Left ventricle myocardium inferior (tissue), 1 donor: ENCODE measurements at places on chromosomes 6 and 20. TPM values are rescaled to one million over a fixed set of nuclear protein-coding genes. Genes with fewer than 3 reads are reported as not detected.

DNA sequence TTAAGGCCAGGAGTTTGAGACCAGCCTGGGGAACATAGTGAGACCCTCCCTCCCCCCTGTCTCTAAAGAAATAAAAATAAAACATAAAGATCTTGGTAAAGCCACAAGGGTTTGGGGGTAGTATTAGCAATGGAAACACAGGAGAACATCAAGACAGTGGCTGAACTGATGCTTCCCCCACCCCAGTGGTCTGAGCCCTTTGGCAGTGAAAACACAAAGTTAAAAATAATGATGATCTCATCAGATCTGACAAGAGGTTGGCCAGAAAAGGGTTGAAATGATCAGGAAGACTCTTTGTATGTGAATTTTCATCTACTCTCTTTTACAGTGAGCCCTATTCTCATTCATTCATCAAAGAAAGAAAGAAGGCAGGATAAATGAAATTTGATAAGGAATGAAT lies 93.7 kb downstream of the KCNB1 start:
- H3K27me3 ChIP-seq = no peaks in the 10 kb centered on the region
- no peak for DNase-seq
- H3K4me3 ChIP-seq = no peak overlapping the region
- H3K36me3 ChIP-seq = no peaks in the 10 kb centered on the region
- H3K27ac ChIP-seq = peak overlapping the region; percentile 18
- H3K4me1 ChIP-seq = peaks cover 59% of the 10 kb centered on the region

DNA sequence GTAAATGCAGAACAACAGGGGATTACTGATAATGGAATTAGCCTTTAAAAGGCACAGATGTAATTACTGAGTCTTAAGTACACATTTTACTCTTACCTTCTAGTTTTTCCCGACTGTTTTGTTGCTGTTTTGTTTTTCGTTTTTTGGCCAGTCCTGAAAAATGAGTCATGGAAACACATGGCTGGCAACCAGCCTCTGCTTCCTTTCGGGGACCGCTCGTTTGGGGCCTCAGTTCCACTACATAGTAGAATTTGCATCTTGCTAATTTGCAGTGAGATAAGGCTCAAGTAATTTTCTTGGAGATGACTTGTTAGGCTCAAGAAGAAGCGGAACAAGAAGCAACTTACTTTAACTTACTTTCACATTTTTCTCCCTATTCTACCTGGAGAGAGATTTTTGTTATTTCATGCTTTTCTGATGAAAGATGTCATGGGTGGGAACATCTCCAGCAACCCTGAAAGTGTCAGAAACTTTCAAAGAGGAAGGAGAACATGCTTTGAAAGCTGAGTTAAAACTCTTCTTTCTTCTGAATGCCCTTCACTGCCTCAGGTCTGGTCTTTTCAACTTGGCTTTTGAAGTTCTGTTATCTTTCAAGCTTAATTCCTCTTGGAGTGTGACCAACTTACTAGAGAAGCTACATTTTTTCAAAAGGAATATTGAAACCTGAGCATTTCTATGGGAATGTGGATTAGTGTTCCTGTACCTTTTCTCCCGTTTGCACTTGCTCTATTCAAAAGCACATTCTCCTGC lies 71.5 kb upstream of the HDAC2 start:
- DNase-seq = no peak
- no peaks in the 10 kb centered on the region for H3K4me1 ChIP-seq
- no peaks in the 10 kb centered on the region for H3K36me3 ChIP-seq
- H3K27me3 ChIP-seq = no peaks in the 10 kb centered on the region
- H3K4me3 ChIP-seq = no peak overlapping the region

The PLTP gene
- 84.1 TPM for total RNA-seq

- peaks cover 73% of the 10 kb centered on the region for H3K4me1 ChIP-seq
- no peak overlapping the region for H3K27ac ChIP-seq
- no peak for DNase-seq
- no peak overlapping the region for H3K4me3 ChIP-seq
Measured at GRCh38 chr6:44053760-44054556, 73.3 kb downstream of the MRPL14 start.

GRCh38 chr6:29816030-29816429 lies 11.6 kb upstream of the HLA-G start:
- H3K27ac ChIP-seq = no peak overlapping the region
- H3K4me3 ChIP-seq = no peak overlapping the region
- H3K27me3 ChIP-seq = peaks cover 38% of the 10 kb centered on the region
- no peaks in the 10 kb centered on the region for H3K4me1 ChIP-seq

The TRIM40 gene
- not detected for total RNA-seq

DNA sequence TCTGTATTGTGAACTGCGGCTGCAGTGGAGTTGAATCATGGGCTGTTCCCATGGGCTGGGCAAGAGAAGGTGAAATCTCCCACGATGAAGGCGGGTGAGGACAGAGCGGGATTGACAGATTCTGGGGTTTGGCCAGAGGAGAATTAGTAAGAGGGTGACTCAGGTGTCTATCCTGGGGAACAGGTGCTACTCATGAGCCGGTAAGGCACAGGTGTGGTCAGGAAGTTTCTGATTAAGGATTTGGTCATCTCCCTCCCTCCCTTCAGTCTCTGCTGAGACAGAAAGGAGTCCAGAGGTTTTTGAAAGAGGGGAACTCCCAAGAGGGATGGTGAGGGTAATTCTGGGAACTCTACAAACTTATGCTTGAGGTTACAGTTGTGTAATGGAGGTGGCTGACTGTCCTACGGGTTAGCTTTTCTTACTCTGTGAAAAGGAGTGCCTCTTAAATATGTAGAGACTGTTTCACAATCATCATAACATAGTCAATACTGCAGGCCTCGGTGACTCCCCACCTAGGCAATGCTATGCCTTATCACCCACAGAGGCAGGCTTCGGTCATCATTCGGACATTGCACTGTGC lies 31.5 kb downstream of the SERPINB1 start:
- H3K27ac ChIP-seq = no peak overlapping the region
- peaks cover 32% of the 10 kb centered on the region for H3K4me1 ChIP-seq
- H3K27me3 ChIP-seq = no peaks in the 10 kb centered on the region
- H3K4me3 ChIP-seq = no peak overlapping the region
- no peak for DNase-seq
- no peaks in the 10 kb centered on the region for H3K36me3 ChIP-seq

DNA sequence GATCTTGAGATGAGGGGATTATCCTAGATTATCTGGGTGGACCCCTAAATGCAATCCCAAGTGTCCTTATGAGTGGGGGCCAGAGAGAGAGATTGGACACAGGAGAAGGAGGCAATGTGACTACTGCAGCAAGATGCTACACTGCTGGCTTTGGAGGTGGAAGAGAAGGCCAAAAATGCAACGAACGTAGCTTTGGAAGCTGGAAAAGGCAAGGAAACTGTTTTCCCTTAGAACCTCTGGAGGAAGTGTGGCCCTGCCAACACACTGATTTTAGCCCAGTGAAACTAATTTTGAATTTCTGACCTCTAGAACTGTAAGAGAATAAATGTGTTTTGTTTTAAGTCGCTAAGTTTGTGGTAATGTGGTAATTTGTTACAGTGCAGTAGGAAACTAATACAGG lies 15.7 kb downstream of the PPARD start:
- peaks cover 16% of the 10 kb centered on the region for H3K36me3 ChIP-seq
- H3K4me1 ChIP-seq = peaks cover 60% of the 10 kb centered on the region
- no peak overlapping the region for H3K4me3 ChIP-seq
- no peaks in the 10 kb centered on the region for H3K27me3 ChIP-seq
- H3K27ac ChIP-seq = peak overlapping the region; percentile 74
- DNase-seq = no peak

- H3K27me3 ChIP-seq = peaks cover under 1% of the 10 kb centered on the region
- H3K4me1 ChIP-seq = no peaks in the 10 kb centered on the region
- no peak for DNase-seq
- H3K4me3 ChIP-seq = no peak overlapping the region
Measured at GRCh38 chr6:106165885-106166485, 79.8 kb downstream of the PRDM1 start.

The PI16 gene
- total RNA-seq = 25.9 TPM

The AGPAT1 gene
- 43.0 TPM for total RNA-seq

DNA sequence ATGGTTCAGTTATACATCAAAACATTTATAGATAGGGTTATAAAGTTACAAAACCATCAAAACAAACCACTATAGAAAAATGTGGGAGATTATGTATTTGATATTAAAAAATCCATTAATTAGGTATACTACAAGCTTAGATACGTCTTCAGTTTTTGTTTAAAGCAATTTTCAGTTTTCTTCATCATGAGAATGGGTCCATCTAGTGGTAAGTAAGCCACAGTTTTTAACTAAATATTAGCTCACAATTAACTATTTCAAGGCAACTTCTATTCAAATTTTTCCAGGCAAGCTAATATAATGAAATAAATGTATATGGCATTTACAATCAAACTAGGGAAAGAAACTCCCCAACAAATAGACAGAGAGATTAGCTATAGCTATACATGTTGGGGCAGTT lies 44.4 kb downstream of the RNGTT start:
- H3K36me3 ChIP-seq = peaks cover 18% of the 10 kb centered on the region
- H3K4me3 ChIP-seq = no peak overlapping the region
- H3K27me3 ChIP-seq = no peaks in the 10 kb centered on the region
- DNase-seq = no peak
- H3K27ac ChIP-seq = no peak overlapping the region

DNA sequence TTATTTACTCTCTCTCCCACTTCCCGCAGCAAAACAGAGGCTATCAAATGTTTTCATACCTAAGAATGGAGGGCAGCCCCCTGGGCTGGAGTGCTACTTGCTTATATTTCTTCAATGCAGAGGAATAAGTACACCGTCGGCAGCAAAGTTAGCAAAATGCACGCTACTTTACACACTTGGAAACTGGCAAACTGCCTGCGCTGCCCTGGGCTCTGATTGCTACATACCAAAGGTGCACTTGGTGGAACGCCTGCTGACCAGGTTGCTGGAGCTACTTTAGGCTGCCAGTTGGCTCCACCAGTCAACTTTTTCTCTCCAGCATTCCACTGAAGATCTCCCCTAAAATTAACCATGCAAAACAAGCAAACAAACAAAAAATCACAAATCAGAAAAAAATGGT lies 62.4 kb downstream of the PRSS35 start:
- H3K4me3 ChIP-seq = no peak overlapping the region
- H3K36me3 ChIP-seq = no peaks in the 10 kb centered on the region
- H3K27me3 ChIP-seq = no peaks in the 10 kb centered on the region
- DNase-seq = no peak
- H3K4me1 ChIP-seq = no peaks in the 10 kb centered on the region
